ENCODE measurements at places on chromosomes 3 and 15.

DNA sequence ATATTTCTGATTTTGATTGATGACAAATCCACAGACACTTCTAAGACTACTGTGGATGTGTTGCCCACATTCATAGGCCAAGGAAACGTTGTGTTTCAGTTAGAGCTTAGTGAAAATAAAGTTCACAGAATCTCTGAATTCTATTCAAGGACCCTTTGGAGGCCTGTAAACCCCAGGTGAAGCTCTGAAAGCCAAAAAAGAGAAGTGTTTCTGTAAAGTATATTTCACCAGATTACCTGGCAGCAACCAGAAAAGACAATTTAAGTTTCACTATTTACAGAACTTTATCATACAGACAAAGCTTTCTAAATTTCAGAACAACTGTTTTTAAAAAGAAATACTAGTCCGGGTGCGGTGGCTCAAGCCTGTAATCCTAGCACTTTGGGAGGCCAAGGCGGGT lies 2.6 kb downstream of the CLPX start:
- no peak for DNase-seq

DNA sequence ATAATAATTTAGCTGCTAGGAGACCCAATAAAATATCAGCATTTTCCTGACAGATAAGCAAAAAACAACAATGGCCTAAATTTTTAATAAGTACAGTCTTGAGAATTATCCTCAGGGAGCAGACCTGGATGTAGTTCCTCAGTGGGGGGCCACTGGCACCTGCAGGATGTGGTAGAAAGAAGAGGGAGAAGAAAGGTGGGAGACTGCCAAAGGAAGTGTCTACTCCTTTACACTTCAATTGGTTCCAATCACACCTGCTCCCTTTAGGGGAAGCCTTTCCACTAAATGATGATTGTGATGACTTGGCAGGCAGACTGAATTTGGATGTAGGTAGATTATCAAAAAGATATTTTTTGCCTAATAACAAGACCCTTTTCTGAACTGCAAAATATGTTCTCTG lies 353.0 kb upstream of the SATB1 start:
- DNase-seq: no peak

DNA sequence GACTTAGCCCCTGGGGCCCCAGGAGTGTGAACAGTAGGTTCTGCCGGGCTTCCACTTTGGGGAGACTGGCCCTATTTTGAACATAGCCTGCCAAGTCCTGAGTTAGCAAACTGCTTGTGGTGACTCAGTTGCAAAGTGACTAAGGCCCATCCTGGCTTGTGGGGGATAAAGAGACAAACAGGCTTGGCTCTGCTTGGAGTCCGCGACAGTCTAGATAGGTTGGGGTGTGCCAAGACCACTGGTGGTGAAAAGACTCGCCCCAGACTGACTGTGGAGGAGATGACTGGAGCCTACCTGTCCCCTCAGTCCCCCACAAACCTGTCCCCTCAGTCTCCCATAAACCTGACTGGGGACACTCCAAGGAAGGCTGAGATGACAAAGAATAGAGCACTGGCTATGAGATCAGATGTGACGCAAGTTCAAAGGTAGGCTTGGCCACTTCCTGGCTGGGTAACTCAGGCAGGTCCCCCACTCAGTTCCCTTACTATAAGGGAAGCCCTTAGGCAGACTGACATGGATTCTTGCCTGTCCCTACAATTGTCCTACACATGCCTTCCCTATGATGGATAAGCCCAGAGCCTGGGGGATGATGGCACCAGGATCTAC lies 4.3 kb downstream of the DNASE1L3 start:
- peak; percentile 88 for DNase-seq

DNA sequence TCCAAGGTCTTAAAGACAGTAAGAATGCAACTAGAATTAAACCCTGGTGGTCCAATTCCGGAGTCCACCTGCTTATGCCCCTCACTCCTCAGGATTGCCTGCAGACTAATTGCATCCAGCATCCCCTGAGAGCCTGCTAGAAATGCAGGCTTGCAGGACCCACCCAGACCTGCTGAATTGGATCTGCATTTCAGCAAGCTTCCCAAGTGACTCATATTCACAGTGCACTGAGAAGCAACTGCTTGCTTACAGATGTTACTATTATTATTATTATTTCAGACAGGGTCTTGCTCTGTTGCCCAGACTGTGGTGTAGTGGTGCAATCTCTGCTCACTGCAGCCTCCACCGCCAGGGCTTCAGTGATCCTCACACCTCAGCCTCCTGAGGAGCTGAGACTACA lies 83.5 kb upstream of the VGLL4 start:
- DNase-seq: no peak

GRCh38 chr15:32837935-32838334 lies 120.1 kb downstream of the GREM1 start:
- DNase-seq: no peak

DNA sequence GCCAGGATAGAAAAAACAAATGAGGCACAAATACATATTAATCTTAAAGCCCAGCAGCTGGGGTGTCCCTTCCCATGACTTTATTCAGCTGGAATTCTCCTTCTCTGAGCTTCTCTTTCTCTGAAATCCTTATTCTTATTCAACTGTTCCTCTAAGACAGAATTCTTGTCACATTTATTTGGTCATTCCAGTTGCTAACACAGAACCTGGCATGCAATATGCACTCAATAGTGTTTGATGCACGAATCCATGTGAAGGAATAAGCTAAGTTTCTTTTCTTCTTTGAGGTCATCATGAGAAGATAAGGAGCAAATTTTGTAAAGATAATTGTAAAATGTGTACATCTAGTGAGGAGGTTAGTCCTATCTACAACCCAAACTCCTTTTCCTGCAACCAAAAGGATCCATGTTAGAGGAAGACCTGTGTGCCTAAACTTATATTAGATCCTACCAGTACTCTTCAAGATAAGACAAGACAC lies 154.2 kb upstream of the KCNMB2 start:
- no peak for DNase-seq

DNA sequence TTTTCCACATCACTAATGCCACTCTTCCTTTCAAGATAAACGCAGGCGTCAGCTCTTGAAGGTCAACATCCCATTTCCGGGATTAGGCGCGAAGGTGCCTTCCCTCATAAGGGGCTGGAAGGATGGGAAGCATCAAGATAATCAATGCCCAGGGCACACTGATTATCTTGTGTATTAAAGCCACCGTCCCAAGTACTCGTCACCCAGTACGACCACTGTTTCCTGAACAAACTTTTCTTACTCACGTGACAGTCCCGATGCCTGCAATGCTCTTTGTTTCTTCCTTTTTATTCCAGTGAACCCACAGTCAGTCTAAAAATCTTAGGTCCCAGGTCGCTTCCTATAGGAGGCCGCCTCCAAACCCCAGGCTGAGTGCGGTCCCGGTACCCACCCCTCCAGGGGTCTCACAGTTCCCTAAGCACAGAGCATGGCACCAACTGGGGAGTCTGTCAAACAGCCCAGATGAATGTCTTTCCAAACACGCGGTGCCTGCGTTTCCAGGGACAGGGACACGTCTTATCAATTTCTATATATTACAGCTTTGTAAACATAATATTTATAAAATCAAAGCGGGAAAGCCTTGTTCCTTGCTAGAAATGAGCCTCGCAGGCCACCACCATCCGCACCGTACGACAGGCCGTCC lies 589 bp downstream of the ANAPC13 start:
- peak; percentile 6 for DNase-seq

DNA sequence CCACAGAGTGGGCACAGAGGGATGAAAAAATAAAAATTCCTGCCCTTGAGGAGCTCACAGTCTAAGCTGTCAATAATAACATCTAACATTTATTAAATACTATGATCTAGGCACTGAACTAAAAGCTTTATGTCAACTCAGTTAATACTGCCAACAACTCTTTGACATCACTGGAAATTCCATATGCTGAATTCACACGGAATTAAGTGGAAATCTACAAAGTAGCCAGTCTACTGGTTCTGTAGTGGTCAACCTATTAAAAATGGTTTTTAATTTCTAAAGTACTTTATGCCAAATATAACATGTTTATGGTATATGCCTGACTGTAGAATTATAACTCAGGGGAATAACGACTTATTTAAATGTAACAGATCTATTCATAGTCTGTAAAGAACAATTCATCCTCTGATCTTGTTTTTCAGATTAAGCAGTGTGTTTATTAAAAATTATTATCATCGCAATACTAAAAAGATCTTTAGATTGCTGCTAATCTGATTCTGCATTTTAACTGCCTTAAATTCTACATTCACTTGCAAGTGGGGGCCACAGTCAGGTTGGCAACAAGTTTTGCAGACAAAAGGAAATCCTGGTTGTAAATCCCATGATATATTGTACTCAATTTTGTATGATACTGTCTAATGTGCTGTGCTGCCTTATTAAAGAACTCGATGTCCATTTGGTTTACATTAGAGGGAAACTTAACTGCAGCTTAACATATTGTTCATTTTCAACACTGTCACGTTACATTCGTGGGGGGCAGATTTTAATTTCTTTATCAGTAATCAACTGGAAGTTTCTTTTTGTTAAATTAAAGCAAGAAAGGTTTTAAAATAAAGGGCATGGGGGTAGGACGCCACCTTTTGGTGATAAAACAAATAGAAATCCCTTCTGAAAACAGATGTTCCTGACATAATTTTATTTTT lies 2.6 kb upstream of the FOXP1 start:
- peak; percentile 56 for DNase-seq

GRCh38 chr3:31434819-31435218 lies 97.9 kb upstream of the STT3B start:
- DNase-seq: no peak

GRCh38 chr3:25897019-25897418 lies 107.1 kb downstream of the OXSM start:
- peak; percentile 69 for DNase-seq

- DNase-seq: peak; percentile 38
These were observed 2.6 kb upstream of the TMCO5A start for GRCh38 chr15:37931868-37932267.

GRCh38 chr15:100125401-100126191 lies 216.2 kb downstream of the ADAMTS17 start:
- DNase-seq: no peak

DNA sequence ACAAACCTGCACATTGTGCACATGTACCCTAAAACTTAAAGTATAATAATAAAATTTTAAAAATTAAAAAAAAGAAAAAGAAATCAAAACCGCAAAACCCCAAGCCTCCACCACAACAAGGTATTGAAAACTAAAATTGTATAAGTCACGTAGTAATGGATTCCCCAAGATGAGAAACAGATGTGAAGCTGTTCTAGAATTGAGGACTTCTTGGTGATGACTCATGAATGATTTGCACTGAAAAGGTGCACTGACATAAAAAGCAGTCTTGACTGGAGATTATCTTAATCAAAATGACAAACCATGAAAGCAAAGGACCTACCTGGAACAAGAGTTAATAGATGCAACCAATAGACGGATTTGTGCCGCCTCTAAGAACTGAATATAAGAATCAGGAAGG lies 225.8 kb downstream of the MYRIP start:
- DNase-seq: no peak

DNA sequence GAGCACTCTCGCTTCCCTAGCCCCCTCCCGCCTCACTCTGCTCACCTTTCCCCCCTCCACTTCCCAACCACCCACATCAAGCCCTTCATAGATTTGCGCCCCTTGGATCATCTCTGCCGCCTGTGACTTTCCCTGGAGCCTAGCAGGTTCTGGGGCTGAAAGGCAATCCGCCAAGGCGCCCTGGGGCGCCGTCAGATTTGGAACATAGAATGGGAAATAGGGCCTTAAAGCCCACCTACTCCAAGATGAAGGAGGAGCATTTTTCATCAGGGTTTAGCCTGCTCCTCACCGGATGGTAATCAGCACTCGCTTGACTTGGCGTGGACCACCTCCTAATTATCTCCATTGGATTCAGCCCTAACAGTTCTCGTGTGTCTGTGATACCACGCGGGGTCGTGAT lies 1.3 kb downstream of the CPNE4 start:
- no peak for DNase-seq
